ENCODE measurements at places on chromosomes 11 and 22.

DNA sequence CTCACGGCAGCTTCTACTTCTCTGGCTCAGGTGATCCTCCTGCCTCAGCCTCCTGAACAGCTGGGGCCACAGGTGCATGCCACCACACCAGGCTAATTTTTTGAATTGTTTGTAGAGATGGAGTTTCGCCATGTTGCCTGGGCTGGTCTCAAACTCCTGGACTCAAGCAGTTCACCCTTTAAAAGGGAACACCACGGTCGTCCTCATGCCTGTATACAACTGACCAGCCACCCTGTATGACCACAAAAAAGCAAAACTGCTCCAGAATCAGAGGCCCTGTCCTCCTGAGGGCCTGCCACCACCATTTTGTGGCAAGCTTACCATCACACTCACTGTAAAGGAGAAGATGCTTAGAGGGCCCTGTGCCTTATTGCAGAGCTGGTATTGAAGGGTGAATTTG is 2.2 kb downstream of the GLB1L3 start:
- no peak for DNase-seq

DNA sequence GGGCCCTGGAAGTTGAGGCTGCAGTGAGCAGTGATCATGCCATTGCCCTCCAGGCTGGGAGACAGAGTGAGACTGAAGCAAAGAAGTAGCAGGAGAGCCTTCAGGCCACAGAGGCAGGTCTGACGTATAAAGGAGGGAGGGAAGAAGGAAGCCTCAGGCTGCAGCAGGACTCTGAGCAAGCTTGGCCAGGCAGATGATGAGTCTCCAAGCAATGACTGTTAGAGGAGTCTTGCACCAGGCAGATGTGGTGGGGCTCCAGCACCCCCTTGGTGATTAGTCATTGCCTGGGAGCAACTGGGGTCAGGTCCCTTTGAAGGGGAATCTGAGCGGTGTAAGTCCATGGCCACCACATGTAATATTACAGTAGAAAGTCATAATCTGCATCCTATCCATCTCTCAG is 36.6 kb upstream of the NFAM1 start:
- DNase-seq: no peak

DNA sequence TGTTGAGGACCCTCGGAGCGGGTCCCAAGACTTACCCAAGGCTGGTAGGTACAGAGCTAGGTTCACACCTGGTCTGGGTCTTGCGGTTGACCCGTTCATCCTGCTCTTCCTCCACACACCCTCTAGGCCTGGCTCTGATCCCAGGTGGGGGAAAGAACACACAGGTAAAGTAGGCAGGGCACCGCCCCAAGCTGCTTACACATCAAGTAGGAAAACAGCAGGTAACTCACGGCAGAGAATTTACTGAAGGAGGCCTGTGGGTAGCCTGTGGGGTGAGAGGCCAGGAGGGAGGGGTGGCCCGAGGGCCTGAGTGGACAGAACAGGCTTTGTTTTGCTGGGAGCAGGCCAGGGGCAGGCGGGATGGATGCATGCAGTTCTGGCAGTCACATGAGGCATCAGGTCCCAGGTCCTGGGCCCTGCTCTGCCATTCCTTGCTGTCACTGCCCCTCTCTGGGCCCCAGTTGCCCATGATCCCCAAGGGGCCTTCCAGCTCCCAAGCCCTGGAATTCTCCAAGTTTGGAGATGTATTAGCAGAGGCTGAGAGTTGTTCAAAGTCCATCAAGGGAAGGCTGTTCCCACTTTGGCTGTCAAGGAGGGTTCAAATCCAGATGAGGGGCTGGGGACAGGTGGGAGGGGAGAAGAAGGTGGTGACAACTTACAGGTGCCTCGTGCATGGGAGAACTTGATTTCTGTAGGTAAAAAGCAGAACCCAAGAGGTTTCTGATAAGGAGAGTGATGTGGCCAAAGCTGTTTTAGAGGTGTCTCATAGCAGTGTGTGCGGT is 5.7 kb downstream of the TSKU start:
- DNase-seq: no peak

DNA sequence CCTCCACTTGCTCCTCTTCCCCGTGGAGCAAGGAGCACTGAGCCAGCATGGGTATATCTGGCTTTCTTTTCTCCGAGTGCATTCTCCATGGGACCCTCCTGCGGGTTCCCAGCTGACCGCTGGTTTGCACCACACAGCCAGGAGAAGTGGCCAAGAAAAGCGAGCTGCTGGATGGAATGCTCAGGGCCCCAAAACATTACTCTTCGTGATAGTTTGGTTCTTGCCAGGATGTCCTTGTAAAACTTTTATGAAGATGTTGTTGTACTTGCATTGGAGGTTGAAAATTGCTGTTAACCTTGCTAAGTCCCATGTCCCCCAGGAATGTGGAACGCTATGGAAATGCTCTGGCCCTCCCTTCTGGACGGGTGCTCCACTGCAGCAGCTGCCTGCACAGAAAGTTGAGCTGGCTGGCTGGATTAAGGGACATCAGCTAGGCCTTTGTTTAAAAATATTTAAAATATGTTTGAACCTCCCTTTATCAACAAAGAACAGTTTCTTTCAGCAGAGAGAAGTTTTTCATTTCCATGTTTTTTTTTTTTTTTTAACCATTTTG is 68.7 kb downstream of the ZNRF3 start:
- no peak for DNase-seq

- DNase-seq: no peak
Observed at GRCh38 chr22:25970999-25971811, 198.1 kb upstream of the SEZ6L start.

DNA sequence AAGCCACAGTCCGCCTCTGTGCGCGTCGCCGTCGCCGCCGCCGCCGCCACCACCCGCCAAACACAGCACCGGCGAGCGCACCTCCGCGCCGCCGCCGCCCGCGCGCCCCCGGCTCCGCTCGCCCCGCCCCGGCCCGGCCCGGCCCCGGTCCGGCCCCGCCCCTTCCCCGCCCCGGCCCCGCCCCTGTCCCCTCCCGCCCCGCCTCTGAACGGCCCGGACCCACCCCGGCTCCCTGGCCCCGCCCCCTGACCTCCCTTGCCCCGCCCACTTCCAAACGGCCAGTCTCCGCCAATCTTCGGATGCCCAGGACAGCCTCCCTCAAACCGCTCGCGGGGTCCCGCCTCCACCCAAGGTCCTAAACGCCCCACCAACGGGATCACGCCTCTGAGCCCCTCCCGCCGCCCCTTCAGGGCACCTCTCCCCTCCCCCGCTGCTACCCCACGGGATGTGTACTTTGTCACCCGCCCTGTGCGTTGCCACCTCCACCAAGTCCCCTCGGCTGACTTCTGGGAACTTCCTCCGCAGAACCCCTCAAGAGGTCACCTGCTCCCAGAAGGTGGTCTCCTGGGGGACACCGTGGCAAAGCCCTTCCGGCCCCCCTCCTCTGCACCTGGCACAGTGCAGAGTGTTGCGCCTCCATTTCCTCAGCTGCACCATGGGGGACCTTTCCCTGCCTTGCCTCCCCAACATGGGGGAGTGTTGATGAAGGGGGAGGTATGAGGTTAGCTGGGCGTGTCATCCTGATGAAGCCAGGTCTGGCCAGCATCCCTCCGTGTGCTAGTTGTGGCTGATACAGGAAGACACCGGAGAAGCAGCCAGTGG is at the start of gene KIAA0930:
TSS of gene KIAA0930 (minus strand) at position 85 of the 822 bp plus-strand sequence. CDS start 191 bp downstream, outside the sequence.
- DNase-seq: no peak

GRCh38 chr11:73315293-73316020 is 7.4 kb downstream of the ARHGEF17 start:
- DNase-seq: no peak

GRCh38 chr11:64564947-64565889 is 25.8 kb upstream of the SLC22A12 start:
- no peak for DNase-seq

GRCh38 chr11:9385327-9385899 is 961 bp downstream of the IPO7 start:
- DNase-seq: no peak

DNA sequence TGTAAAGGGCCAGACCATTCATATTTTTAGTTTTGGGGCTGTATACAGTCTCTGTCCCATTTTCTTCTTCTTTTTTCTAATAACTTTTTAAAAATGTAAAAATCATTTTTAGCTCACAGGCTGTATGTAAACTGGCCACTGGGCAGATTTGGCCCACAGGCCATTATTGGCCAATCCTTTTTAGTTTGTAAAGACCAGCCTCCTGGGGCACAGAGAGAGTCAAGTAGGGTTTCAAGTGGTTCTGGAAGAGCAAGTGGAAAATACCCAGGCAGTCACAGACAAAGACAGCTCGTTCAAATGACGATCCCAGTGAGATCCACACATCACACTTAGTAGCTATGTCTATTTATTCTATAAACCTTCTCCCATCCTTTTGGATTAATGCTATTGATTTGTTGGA is 150.2 kb upstream of the ARHGAP20 start:
- DNase-seq: no peak

DNA sequence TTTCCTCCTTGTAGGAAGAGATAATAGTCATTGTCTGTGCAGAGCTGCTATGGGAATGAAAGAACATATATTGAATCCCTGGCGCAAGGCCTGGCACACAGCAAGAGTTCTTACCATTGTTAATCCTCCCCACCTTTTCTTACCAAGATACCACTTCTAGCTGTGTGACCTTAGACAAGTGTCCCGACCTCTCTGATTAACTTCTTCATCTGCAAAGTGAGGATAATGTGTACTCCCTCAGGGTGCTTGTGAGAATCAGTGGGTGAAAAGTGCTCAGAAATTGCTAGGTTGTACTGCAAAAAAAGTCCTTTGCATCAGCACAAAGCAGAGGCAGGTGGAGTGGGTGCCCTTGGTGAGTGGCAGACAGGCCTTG is 3.7 kb upstream of the CST6 start:
- DNase-seq: no peak

- no peak for DNase-seq
Observed at GRCh38 chr22:42433754-42434682, 1.8 kb upstream of the NFAM1 start.

- DNase-seq: no peak
Observed at GRCh38 chr11:2398664-2399355, 1.7 kb upstream of the TSSC4 start.

GRCh38 chr11:8291421-8292350 is 28.0 kb upstream of the LMO1 start:
- no peak for DNase-seq

DNA sequence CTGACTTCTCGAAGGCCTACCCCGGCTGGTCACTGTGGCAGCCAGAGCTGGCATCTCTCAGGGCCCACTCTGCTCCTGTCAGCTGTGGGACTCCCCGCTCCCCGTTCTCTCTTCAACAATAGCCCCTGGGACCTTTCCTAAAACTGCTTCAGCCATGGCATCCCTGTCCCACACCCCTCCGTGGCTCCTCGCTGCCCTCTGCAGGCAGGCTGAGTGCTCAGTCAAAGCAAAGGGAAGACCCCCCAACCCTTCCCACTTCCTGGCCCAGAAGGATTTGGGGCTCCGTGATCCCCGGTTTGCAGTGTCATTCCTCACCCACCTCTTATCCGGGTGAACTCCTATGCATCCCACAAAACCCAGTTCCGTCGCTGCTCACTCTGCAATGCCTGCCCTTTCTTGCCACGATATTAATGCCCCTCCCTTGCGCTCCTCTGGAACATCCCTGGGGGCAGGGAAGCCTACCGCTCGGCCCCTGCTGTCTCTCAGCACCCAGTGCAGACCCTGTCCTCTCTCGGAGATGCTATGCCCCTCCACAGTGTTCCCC is 1.6 kb upstream of the TH start:
- no peak for DNase-seq

GRCh38 chr11:32391479-32391878 is 43.9 kb downstream of the WT1 start:
- no peak for DNase-seq

- no peak for DNase-seq
Observed at GRCh38 chr11:27635567-27636037, 64.7 kb downstream of the BDNF start.

GRCh38 chr22:17920145-17920605 is 104.2 kb downstream of the MICAL3 start:
- DNase-seq: no peak

DNA sequence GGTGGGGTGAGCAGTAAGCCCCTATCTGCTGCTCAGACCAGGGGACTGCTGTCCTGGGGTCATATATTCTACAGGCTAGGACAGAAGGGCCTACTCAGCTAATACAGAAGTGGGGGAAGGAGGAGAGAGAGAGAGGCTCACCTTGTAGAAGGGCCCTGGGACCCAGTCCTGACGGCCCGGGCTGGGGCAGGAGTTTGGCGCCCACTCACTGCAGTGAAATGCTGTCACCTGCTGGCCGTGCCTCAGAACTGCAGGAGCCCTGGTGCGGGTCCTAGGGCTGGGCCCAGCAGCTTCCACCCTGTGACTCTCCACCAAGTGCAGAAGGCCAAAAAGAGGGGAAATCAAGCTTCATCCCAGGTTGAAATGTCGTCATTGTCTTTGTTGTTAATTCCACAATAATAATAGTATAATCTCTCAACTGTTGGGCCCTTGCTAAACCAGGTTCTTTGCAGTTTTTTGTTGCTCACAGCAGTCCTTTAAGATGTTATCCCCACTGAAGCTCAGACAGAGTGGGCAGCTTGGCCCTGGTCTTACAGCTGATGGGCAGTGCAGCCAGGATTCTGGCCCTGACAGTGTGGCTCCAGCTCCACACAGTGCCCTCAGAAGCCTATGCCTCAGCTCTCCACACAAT is 29.6 kb downstream of the TRIM29 start:
- no peak for DNase-seq

GRCh38 chr11:61892085-61892370 is 683 bp upstream of the FADS3 start:
- no peak for DNase-seq

GRCh38 chr11:13438291-13438690 is 24.7 kb downstream of the BTBD10 start:
- no peak for DNase-seq

- no peak for DNase-seq
Observed at GRCh38 chr11:8233691-8234424, 29.8 kb downstream of the LMO1 start.

- DNase-seq: peak; percentile 91
Observed at GRCh38 chr22:42889304-42889703, 32.2 kb upstream of the ARFGAP3 start.

DNA sequence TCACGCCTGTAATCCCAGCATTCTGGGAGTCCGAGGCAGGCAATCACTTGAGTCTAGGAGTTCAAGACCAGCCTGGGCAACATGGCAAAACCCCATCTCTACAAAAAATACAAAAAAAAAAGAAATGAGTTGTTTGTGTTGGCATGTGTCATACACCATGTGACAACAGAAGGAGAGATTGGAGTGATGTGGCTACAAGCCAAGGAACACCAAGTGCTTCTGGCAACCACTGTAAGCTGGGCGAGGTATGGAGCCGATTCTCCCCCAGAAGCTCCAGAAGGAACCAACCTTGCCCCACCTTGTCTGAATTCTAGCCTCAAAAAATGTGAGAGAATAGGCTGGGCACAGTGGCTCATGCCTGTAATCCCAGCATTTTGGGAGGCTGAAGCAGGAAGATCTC is 39.1 kb upstream of the SLC35C1 start:
- DNase-seq: no peak

GRCh38 chr11:4664786-4665185 is 21.0 kb downstream of the OR51E1 start:
- DNase-seq: no peak

DNA sequence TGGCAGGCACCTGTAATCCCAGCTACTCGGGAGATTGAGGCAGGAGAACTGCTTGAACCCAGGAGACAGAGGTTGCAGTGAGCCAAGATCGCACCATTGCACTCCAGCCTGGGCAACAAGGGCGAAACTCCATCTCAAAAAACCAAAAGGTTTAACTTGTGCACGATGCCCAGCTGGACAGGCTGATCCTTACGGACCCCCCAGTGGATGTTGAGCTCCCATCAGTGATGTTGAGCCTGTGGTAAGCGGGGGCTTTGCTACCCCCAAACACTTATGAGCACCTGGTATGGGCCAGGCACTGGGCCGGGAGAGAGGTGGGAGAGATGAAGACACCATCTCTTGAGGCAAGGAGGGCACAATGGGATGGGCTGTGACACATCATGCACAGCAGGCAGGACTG is 7.4 kb upstream of the SERPIND1 start:
- DNase-seq: no peak

GRCh38 chr22:45398214-45398613 is 15.2 kb downstream of the SMC1B start:
- DNase-seq: no peak

Data from GM12864 (cell line).